PC-9 (cell line): ENCODE measurements at places on chromosomes 1 and 21. TPM values are rescaled to one million over a fixed set of nuclear protein-coding genes. Genes with fewer than 3 reads are reported as not detected.

The CELA2B gene
- total RNA-seq = not detected in 2 replicates

The BNIPL gene
- 3.0 and 3.6 TPM in 2 replicates for total RNA-seq

The ELAPOR1 gene
- 0.95 and 2.0 TPM in 2 replicates for total RNA-seq

The DIO1 gene
- not detected in 2 replicates for total RNA-seq

DNA sequence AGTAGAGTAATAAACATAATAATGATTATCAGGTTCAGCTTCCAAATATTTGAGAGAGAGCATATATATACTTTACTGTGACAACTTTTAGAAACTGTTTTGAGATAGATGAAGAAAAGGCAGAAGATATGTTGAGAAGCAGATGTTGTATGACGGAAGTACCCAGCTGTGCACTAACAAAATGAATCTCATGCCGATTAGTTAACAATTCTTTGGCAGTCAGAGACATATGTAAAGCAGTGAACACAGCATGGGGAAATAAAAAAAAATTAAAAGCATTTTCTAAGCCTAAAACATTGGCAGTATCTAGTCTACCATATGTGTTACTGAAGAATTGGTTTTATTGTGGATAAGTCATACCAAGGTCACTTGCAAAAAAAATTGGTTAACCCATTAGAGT lies 51.8 kb downstream of the MAGI3 start:
- H3K27ac ChIP-seq = no peak overlapping the region
- H3K36me3 ChIP-seq = no peaks in the 10 kb centered on the region; the same call in 1 of the 2 replicates
- no peak overlapping the region for H3K4me3 ChIP-seq
- DNase-seq = no peak

GRCh38 chr1:16971341-16972188 lies 8.9 kb downstream of the MFAP2 start:
- no peak overlapping the region for H3K4me3 ChIP-seq
- no peaks in the 10 kb centered on the region for H3K4me1 ChIP-seq
- DNase-seq = no peak
- no peak overlapping the region for H3K27ac ChIP-seq
- no peaks in the 10 kb centered on the region for H3K36me3 ChIP-seq

DNA sequence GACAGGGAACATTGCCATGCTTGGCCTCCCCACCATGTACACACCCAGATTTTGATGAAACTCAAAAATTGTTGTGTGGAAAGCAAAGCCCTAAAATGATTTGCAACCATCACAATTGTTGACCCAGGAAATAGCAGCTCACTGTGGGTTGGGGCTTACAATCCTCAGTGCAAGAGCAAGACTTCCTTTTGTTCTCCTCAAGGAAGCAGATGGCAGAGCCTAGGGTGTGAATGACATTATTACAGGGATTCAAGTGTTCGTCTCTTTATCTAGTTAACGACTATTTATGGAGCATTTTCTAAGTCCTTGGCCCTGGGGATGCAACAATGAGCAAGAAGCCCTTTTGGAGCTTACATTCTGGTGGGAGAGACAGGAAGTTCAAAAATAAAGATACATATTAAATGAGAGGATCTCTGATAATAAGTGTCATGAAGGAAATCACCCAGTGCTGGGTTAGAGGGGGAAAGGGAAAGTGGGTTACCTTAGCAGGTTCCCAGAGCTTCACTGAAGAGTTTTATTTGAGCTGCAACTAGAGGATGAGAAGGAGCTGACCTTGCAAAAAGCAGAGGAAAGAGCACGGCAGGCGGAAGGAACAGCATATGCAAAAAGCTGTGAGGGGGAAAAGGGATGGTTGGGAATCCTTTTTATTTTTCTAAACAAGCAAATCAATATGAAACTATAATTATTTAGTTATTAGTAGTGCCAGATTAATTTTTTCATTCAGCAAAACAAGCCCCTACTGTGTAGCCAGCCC lies 38.5 kb upstream of the ID3 start:
- no peaks in the 10 kb centered on the region for H3K27me3 ChIP-seq
- H3K4me3 ChIP-seq = no peak overlapping the region
- no peaks in the 10 kb centered on the region for H3K36me3 ChIP-seq
- peak overlapping the region; percentile 37; the same call in 1 of the 2 replicates for H3K27ac ChIP-seq

GRCh38 chr1:112141923-112142322 lies 152.5 kb upstream of the KCND3 start:
- H3K4me1 ChIP-seq = no peaks in the 10 kb centered on the region
- peaks cover 62% of the 10 kb centered on the region for H3K27me3 ChIP-seq
- no peak overlapping the region for H3K4me3 ChIP-seq
- H3K36me3 ChIP-seq = no peaks in the 10 kb centered on the region
- peak; percentile 26 for DNase-seq

- H3K4me3 ChIP-seq = no peak overlapping the region
- DNase-seq = no peak
- no peaks in the 10 kb centered on the region for H3K36me3 ChIP-seq
Measured at GRCh38 chr21:15249285-15249993, 184.6 kb upstream of the NRIP1 start.

DNA sequence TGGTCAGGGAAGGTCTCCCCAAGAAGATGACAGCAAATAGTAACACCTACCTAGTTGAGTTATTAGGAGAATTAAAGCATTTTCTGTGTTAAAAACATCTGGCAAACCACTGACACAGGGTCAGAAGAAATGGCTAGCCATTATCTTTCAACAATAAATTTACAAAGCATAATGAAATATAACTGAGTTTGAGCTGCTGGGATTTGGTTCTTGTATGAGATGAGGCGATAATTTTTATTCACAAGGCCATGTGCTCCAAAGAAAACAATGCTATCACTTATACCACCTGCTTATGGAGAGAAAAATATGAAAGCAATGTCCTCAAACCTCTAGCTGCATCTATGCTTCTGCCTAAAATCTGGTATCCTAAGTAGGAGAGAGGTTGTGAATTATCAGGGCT lies 202.3 kb downstream of the CRB1 start:
- H3K27ac ChIP-seq = no peak overlapping the region
- H3K4me1 ChIP-seq = no peaks in the 10 kb centered on the region
- no peak for DNase-seq
- H3K27me3 ChIP-seq = no peaks in the 10 kb centered on the region
- no peaks in the 10 kb centered on the region for H3K36me3 ChIP-seq
- no peak overlapping the region for H3K4me3 ChIP-seq

DNA sequence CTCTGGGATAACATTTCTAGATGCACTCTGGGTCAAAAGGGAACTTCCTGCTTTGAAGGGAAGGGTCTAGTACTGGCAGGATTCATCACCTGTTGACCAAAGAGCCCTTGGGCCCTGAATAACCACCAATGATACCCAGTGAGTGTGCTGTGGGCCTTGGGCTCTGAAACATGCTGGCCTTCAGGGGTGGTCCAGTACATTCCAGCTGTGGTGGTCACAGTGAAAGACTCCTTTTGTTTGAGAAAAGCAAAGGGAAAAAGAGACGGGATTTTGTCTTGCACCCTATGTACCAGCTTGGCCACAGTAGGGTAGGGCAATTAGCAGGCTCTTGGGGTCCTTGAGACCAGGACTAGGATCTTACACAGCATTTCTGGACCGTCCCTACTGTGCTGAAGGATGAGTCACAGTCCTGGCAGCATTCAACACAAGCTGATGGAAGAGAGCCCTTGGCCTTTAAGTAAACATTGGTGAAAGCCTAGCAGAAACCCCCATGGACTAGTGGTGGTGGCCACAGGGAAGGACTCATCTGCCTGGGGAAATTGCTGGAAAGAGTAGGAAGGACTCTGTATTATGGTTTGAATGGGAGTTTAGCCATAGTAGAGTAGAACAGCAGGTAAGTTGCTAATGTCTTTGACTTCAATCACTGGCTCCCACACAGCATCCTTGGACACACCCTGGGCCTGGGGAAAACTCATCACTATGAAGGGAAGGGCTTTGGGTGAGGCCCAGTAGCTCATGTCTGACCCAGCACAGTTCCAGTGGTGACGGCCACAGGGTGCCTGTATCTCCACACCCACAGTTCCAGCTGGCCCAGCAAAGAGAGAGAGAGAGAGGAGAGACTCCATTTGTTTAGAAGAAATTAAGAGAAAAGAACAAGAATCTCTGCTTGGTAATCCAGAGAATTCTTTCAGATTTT lies 87.5 kb downstream of the COL24A1 start:
- H3K36me3 ChIP-seq = no peaks in the 10 kb centered on the region
- no peak for DNase-seq
- H3K27ac ChIP-seq = no peak overlapping the region
- H3K4me3 ChIP-seq = no peak overlapping the region
